ENCODE measurements at places on chromosomes 13 and 19. TPM values are rescaled to one million over a fixed set of nuclear protein-coding genes. Genes with fewer than 3 reads are reported as not detected.
A peak's percentile ranks its signal among the peaks of the same experiment; 100 is the strongest.

- DNase-seq, result peak; percentile 83
These were observed 15.5 kb downstream of the MAST3 start for GRCh38 chr19:18112989-18113478.

GRCh38 chr19:33310606-33311325, 8.4 kb upstream of the CEBPA start:
- DNase-seq, result no peak

- DNase-seq, result no peak
These were observed 14.5 kb downstream of the KLK4 start for GRCh38 chr19:50896591-50897190.

- DNase-seq, result no peak
These were observed 93.7 kb downstream of the RBM26 start for GRCh38 chr13:79312340-79312855.

DNA sequence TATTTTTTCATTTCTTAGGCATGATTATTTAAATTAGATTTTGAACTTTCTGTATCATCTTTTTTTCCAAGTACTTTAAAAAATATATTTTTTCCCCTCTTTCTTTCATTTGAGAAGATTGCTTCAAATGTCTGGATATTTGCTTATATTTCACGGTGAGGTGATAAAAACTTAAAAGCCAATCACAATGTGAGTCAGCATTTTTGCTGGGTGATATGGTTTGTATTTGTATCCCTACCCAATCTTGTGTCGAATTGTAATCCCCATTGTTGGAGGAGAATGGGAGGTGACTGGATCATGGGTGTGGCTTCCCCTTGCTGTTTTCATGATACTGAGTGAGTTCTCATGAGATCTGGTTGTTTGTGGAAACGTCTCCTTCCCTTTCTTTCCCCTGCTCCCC, 320.5 kb downstream of the OXGR1 start:
- DNase-seq, result no peak

GRCh38 chr13:75363371-75363770, 118.6 kb downstream of the TBC1D4 start:
- DNase-seq, result no peak

- DNase-seq, result peak; percentile 86
These were observed 31.7 kb downstream of the IER2 start for GRCh38 chr19:13181747-13182388.

- DNase-seq, result no peak
These were observed at the start of gene ICAM3 for GRCh38 chr19:10339380-10339960. TSS of gene ICAM3 (minus strand) at chr19:10339624. CDS start at chr19:10339614, 10 bp downstream.

GRCh38 chr13:31073859-31074718, 87.6 kb downstream of the HSPH1 start:
- no peak for DNase-seq

GRCh38 chr13:75296641-75297040, 185.3 kb downstream of the TBC1D4 start:
- DNase-seq, result no peak

DNA sequence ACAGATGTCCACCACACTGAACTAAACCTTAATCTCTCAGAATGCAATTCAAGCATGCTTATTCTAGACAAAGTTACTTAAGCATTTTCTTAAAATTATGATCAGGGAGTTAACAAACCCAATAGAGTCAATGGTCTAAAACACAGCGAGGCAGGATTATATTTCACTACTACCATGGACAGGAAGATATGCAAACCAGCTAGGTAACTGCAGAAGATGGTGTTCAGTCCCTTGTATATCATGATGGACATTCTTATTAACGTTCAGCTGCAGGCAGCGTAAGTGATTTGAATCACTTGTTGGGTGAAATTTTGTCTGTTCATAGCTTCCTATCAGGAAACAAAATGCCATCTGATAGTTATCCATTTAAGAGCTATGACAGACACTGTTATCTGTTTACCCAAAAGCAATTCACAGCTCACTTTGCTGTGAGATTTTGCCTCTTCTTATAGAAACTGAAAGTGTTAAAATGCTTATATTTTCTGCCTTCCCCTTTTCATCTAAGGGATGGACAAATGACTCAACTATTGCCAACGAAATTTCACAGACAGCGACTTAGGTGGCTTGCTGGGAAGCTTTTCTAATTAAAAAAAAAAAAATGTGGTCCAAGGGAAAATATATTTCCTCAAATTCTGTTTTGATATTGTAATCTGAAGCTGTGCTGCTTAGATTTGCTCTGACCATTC, 591.9 kb downstream of the DACH1 start:
- no peak for DNase-seq

RAB20 gene
- 11.5 TPM for total RNA-seq

ADGRE3 gene
- total RNA-seq, result not detected

ERFL gene
- total RNA-seq, result not detected
